ENCODE measurements at places on chromosomes 11 and 22.

GRCh38 chr22:27571463-27572277 lies 229.9 kb downstream of the MN1 start:
- DNase-seq = no peak

- no peak for DNase-seq
Observed at GRCh38 chr11:109680127-109680526, 258.1 kb downstream of the C11orf87 start.

- DNase-seq = no peak
Observed at GRCh38 chr11:27451244-27451965, 21.2 kb downstream of the LGR4 start.

GRCh38 chr11:59012398-59013265 lies 73.3 kb downstream of the GLYATL1 start:
- no peak for DNase-seq

- DNase-seq = no peak
Observed at GRCh38 chr11:19433367-19433766, 192.6 kb upstream of the E2F8 start.
